ENCODE measurements at places on chromosomes 13 and 19.

GRCh38 chr13:31174018-31174417 lies 12.3 kb upstream of the HSPH1 start:
- DNase-seq: no peak

DNA sequence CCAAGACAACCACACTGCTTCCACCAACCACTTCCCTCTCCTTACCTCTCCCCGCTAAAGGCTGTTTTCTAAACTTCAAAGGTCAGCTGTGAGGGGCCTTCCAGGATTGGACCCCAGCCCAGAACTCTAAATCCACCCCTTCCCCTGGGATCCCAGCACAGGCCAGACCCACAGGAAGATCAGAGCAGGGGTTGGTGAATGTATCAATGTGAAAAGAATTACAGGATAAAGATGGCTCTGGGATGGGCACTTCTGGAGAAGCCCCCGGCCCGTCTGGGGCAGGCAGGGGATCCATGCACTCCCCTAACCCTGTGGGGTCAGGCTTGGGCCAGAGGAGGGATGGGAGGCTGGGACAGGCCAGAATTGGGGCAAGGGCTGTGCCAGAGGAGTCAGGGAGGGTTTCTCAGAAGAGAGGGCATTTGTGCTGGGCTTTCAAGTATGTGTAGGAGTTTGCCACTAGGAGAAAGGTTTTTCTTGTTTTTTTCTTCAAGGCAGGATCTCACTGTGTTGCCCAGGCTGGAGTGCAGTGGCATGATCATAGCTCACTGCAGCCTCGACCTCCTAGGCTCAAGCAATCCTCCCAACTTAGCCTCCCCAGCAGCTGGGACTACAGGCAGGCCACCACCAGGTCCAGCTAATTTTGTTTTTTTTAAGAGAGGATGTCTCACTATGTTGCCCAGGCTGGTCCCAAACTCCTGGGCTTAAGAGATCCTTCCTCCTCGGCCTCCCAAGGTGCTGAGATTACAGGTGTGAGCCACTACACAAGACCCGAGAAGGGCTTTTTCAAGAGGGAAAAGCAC lies 1.0 kb upstream of the MEF2B start:
- no peak for DNase-seq

DNA sequence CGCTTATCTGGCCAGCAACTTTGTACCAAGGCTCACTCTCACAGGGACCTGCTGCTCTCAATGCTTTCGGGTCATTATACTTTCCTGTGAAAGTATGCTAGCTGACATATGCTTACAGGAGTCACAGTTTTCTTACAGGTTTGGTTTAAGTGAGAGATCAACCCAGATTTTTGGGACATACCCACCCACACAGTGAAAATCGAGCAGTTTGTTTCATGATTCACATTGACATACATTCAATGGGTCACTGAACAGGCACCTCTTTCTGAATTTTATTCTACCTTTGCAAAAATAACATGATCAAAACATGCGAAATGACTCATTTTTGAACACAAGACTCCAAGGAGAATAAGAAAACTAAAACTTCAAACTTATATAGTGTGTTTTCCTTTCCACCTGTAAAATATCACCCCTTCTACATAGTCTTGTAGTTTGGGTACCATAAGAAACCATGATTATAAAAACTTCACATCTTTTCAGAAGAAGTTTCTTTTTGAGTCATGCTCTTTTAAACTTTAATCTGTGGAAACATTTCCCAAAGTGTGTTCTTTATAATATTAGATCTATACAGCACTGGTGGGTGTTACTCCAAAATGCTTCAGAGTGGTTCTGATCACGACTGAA lies 44.3 kb upstream of the TEX29 start:
- no peak for DNase-seq

- DNase-seq: no peak
These were observed 129.8 kb downstream of the URI1 start for GRCh38 chr19:30071871-30072270.

DNA sequence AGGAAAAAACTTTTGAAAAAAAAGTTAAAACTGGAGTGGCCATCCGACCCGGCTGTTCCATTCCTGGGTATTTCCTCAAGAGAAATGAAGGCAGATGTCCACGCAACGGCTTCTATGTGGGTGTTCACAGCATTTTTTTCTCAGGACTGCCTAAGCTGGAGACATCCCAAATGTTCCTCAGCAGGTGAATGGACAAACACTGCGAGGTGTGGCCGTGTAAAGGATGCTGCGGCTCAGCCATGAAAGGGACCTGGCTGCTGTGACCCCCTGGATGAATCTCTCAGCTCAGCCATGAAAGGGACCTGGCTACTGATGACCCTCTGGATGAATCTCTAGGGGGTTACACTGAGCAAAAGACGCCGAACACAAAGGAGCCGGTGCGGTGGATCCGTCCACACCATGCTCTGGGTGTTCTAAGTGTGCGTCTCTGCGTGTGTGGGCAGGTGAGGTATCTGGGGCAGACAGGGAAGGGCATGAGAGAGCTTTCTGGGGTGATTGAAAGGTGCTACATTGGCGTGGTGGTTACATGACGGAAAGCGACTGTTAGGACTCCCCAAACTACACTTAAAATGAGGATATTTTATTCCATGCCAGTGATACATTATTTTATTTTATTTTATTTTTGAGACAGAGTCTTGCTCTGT lies 7.2 kb upstream of the ASPDH start:
- no peak for DNase-seq

DNA sequence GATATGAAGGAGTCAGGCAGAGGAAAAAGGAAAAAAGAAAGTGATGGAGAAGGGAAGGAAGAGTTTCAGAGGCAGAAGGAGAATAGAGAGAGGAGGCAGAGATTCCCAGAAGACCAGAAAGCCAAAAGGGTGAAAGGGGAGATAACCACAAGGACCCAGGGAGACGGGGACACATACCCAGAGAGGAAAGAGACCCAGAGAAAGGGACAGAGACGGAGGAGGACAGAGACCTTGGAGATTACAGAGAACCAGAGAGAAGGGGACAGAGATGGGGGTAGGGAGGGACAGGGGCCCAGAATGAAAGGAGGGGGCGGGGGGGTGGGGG lies 1.4 kb downstream of the PTH2 start:
- DNase-seq: no peak
